Amygdala (tissue), 56 donors: ENCODE measurements at places on chromosomes 12 and 14.

DNA sequence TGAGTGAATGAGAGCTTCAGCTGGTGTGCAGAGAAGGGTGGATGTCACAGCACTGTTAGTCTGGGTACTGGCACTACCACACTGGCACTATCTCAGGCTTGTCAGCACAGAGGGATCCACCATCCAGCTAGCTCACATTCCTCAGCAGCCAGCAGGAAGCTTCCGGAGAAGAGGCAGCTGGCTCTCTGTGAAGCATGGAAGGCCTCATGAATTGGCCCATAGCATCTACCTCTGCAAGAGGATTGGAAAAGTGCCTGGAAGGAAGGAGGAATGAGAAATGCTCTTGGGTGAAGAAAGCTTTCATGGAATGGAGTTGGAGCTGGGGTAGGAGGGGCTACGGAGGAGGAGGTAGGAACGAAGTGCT, 9.9 kb downstream of the KRT83 start:
- no peak for DNase-seq

DNA sequence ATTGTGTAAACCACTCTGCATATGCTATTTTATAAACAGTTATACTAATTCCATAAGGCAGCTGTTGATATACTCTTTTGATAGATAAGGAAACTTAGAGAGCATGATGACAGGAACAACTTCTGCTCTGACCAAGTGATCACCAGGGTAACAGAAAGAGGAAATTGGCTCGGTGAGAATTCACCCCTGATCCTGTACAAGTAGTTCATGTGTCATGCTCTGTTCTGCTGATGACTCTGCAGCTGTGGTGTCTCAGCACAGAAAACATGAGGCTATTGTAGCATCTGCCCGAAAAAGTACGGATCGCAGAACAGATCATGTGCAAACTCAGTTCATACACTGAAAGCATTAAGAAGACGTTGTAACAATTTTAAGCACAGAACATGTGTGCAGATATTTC, 345.0 kb downstream of the LRIG3 start:
- DNase-seq: no peak

DNA sequence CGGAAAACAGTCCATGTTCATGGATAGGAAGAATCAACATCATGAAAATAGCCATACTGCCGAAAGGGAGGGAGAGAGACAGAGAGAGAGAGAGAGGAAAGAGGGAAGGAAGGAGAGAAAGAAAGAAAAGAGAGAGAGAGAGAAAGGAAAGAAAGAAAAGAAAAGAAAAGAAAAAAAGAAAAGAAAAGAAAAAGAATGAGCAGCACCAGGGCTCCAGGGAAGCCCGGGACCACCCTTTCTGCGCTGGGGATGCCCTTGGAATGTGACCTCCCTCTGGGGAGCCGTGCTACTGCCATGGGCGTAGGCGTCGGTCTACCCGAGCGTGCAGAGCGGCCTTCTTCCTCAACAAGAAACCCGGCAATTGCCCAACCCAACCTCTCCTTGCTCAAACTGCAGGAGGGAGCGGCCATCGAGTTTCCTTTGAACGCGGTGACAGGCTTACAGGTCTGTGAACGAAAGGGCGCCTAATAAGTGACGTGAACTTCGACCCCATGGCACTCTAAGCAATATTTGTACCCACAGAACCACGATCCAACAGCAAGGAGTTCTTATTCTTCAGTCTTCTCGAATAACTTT, 16.9 kb downstream of the OR6S1 start:
- peak; percentile 7 for DNase-seq

DNA sequence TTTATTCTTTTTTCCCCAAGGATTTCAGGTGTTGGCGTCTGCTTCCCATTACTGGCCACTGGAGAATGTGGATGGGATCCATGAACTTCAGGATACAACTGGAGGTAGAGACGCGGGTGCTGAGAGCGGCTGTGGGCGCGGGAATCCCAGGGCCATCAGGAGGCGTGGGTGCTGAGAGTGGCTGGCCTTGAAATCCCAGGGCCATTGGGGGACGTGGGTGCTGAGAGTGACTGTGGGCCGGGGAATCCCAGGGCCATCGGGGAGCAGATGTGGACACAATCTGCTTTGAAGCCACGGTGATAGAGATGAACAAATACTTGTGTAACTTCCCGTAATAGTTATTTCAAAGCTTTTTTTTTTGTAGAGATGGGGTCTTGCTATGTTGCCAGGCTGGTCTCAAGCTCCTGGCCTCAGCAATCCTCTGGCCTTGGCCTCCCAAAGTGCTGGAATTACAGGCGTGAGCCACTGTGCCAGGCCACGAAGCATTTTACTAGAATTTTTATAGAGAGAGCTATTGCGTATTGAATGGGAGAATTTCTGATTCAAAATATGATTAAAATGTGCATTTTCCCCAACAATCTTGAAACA, 12.8 kb downstream of the ADGRD1 start:
- DNase-seq: no peak

DNA sequence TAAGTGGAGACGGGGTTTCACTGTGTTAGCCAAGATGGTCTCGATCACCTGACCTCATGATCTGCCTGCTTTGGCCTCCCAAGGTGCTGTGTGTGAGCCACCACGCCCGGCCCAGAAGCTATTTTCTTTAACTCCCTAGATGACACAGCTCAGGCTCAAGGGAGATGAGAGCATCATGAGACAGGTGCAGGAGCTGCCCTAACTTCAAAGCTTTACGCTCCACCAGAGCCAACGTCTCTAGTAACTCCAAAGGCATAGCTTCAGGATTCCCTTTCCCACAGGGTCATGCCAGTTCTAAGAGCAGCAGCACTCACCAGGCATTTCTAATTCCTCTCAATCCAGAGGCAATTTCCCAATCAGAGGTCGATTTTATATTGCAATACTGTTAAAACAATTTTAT, 21.0 kb downstream of the NDUFA12 start:
- DNase-seq: no peak

GRCh38 chr14:68924186-68925158, 54.6 kb downstream of the ACTN1 start:
- no peak for DNase-seq
